Stimulated activated CD4-positive, alpha-beta T cell treated with anti-CD3 and anti-CD28 coated beads, Interleukin-15, amount 100 ng/mL, for 48 hours (primary cell): ENCODE measurements at places on chromosomes 1 and 21.

DNA sequence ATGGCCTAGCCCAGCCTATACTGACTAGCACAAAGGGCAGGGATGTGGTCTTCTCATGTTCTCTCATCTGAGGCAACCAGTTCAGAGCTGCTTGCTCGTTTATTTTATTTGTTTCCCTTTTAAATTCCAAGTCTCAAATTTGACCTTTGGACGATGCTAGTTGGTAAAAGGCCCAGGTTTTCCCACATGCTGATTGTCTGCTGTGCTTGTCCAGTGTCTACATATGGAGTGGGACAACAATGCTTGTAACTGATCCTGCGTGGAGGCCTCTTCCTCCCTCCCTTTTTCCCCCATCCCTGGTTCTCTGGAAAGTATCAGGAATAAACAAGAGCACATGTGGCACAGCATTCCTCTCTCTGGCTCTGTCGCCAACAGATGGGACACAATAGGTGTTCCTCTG is 34.0 kb upstream of the BEND5 start:
- no peak for DNase-seq

DNA sequence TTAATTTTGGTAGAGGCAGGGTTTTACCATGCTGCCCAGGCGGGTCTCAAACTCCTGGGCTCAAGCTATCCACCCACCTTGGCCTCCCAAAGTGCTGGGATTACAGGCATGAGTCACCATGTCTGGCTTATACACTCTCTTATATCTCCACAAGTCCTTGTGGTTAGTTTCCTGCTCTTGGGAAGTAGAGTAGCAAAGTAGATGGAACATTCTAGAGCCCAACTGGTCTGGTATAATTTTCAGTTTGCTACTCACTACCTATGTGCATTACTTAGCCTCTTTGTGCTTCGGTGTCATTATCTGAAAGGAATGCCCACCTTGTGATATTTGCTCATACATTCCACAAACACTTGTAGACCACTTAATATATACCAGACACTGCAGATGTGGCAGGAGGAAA is 96.6 kb upstream of the IPO9 start:
- no peak for DNase-seq

DNA sequence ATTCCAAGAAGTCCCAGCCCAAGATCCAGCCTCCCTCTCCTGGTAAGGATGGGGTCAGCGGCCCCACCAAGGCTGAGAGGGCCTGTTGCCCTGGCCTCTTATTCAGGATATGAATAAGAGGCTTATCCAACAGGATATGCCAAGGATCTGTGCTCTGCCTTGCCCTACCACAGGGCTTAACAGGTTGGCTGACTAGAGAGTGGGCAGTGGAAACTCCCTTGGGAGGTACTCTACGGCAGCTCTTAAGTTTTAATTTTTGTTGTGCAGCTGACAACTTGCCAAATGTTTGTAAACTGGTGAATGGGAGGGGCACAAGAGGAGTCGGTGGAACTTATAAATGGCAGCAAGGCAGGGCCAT is 16.5 kb upstream of the PIGV start:
- no peak for DNase-seq

DNA sequence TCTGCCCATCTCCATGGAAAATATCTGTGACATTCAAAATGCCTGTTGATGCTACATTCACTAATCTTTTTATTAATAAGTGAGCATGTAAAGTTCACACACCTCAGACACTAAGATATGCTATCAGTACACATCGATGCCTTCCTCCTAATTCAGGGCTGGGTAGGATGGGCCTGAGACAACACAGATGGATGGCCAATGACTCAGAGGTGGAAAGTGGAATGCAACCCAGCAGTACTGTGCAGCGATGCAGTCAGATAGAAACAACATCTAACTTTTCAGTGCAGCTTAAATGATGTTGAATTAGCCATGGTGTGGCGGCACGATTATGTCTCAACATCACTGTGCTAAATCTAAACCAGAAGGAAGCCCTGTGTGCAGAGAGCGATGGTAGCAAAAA is 161.6 kb upstream of the KCNJ15 start:
- no peak for DNase-seq

DNA sequence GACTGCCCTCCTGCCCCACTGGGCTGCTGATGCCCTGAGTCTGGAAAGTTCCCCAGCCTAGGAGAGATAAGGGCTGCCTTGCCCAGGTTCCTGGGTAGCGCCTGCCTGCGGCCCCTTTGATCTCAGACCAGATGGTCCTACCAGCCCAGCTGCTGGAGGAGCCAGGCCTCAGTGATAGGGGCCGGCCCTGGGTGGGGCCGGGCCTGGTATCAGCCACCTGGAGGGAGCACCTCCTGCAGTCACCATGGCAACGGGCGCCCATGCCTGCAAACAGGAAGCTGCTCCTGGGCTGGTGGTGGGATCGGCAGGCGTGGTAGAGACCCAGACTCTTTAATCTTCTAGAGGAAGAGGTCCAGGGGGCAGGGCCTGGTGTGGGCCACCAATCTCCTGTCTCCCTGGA is 119.7 kb upstream of the WNT4 start:
- DNase-seq: no peak

DNA sequence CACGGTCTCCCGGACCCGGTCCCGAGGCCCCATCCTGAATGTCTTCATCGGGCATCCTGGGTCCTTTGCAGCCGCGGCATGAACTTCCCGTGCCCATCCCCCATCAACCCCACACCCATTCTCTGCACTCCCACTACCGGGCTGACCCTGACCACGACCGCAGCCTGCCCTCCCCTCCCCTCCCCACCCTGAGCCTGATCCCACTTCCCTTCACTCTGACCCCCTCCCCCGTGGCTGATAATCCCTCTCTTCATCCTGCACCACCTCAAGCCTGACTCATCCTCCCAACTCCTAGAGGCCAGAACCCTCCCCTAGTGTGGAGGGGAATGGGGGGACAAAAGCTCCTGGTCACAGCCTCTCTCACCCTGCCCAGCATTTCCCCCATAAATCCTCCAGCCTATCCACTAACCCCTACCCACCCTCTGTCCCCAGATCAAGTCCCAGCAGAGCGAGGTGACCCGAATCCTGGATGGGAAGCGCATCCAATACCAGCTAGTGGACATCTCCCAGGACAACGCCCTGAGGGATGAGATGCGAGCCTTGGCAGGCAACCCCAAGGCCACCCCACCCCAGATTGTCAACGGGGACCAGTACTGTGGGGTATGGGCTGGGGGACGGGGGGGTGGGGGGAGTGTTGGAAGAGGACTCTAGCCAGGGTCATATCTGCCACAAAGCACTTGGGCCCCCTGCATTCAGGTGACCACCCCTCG is 602 bp downstream of the SH3BGRL3 start:
- DNase-seq: no peak

GRCh38 chr1:21234779-21235178 is 55.5 kb downstream of the ECE1 start:
- DNase-seq: no peak

GRCh38 chr1:226696547-226696946 is 42.5 kb downstream of the ITPKB start:
- DNase-seq: no peak

DNA sequence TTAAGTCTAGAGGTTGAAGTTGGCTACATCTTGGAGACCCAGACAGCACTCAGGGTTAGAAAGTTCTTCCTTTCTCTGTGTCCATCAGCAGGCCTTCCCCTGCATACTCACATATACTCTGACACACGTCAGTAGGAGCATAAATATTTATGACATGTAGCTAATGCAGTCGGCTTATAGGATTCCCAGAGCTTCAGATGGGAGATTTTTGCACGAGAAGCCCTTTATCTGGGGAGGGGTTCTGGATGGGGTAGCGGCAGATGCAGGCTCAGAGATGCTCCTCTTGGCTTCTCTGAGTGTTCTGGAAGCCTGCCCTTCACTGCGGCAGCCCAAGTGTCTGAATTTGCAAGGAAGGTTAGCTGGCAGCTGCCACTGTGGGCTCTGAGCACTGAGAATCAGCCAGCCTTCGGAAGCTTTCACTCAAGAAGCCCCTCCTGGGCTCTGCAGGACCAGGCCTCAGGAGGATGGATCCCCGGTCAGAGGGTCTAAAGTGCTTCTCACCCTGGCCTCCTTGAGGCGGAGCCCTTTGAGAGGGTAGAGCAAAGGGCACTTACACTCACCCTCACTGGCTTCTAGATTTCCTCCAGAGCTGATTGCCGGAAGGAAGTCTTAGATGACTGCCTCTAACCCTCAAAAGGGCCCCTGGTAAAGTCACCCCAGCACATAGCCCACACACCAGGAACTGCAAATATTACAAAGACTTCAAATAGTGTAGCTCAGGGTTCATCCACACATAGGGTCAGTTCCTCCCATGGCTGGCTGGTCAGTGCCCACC is 68.1 kb upstream of the NFASC start:
- DNase-seq: no peak

GRCh38 chr1:33005838-33006421 is 30.8 kb downstream of the AK2 start:
- DNase-seq: no peak

GRCh38 chr1:107096690-107097089 is 40.2 kb downstream of the PRMT6 start:
- no peak for DNase-seq

GRCh38 chr1:175207971-175208370 is 15.4 kb upstream of the KIAA0040 start:
- no peak for DNase-seq
